ENCODE measurements at places on chromosomes 6 and 20. TPM values are rescaled to one million over a fixed set of nuclear protein-coding genes. Genes with fewer than 3 reads are reported as not detected.

The FOXQ1 gene
- total RNA-seq, result 7.5 TPM

GRCh38 chr20:4560667-4561066, 161.0 kb upstream of the PRND start:
- no peak for DNase-seq

DNA sequence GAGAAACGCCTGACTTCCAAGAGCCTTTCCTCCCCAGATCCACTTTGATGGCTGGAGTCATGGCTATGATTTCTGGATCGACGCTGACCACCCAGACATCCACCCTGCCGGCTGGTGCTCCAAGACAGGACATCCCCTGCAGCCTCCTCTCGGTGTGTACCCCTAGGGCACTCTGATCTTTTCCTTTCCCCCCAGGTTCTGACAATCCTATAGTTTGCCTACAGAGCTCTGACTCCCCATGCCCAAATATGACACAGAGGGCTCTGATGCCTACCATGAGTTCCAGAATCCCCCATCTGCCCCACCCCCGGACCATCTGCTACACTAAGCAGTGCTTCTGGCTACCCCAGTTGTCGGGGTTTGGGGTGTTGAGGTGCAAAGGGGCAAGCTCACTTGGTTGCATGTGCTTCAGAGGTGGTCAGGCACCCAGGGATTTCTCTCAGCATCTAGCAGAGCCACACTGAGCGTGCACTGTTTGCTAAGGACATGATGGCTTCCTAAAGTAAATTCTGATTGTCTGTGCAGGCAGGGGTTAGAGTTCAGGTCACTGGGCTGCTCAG, 24.0 kb upstream of the SGK2 start:
- DNase-seq, result no peak

The FAM217A gene
- not detected for total RNA-seq

- DNase-seq, result no peak
Measured at GRCh38 chr20:10771435-10772140, 97.8 kb upstream of the JAG1 start.

The WFDC10B gene
- 1.2 TPM for total RNA-seq

The PROKR2 gene
- total RNA-seq, result not detected

The PLA2G7 gene
- total RNA-seq, result 20.0 TPM

The ELOVL4 gene
- 0.24 TPM for total RNA-seq

DNA sequence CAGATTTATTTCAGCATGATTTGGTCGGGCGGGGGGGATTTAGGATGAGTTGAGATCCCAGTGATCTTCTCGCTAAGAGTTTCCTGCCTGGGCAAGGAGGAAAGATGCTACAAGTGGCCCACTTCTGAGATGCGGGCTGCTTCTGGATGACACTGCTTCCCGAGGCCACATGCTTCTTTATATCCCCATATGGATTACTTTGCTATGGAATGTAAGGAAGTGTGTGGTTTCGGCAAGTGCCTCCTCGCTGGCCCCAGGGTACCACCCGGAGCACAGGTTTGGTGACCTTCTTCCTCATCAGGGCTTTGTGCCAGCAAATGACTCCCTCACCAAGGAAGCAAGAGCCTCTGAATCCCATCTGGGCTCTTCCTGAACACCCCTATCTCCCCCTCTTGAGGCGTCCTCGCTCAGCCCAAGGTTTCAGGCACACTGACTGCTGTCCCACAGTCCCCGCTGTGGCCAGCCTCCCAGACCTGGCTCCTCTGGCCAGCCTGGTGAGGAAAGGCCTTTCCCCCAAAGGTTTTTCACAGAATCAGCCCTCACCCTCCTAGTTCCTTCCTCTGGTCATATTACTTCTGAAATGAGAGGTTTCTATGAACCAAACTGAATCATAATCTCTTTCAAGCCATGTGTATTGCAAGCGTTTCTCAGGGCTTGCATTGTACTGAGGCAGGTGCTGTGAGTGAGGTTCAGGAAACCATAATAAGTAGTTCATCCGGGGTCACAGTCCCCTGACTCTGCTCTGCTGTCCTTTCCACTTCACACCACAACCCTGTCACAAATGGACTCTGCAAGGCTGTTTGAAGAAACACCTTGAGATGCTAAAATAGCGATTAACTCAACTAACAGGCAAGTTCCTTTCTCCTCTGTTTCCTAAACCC, 41.7 kb upstream of the IL17A start:
- DNase-seq, result no peak

GRCh38 chr6:88339761-88340160, 173.6 kb upstream of the CNR1 start:
- DNase-seq, result no peak

GRCh38 chr20:16661756-16662155, 68.1 kb upstream of the SNRPB2 start:
- no peak for DNase-seq

The CST1 gene
- total RNA-seq, result not detected

DNA sequence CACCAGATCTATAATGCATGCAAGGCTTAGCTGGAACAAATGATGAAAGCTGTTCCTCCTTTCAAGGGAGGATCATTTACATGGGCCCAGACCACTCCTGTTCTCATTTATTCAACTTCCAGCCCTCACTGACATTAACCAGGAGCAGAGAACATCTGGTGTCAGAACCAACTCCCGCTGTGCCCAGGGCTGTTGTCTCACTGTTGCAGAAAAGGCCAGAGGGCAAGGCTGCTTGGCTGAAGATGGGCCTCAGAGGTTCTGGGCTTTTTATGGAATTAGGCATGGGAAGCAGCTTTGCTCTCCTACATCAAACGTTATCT, 164.2 kb downstream of the GMPR start:
- no peak for DNase-seq

The JAG1 gene
- 60.1 TPM for total RNA-seq

DNA sequence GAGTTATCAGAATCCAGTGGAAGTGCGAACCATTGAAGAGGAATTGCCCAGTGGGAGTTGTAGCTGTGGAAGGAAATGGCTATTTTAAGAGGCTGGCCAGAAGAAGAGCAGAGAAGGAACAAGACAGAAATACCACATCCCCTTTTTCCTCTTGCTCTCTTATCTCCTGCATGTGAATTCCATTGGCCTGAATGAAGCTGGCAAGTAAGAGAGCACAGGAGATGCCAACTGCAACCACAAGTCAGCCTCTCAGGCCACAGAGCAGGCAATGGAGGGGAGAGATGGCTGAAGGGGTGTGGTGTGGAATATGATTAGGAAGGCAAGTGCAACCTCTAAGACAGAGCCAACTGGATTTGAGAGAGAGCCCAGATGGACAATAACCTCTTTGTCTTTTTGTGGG, 362.7 kb upstream of the IMPG1 start:
- no peak for DNase-seq

- DNase-seq, result no peak
Measured at GRCh38 chr6:118776607-118777549, 117.1 kb upstream of the ASF1A start.

DNA sequence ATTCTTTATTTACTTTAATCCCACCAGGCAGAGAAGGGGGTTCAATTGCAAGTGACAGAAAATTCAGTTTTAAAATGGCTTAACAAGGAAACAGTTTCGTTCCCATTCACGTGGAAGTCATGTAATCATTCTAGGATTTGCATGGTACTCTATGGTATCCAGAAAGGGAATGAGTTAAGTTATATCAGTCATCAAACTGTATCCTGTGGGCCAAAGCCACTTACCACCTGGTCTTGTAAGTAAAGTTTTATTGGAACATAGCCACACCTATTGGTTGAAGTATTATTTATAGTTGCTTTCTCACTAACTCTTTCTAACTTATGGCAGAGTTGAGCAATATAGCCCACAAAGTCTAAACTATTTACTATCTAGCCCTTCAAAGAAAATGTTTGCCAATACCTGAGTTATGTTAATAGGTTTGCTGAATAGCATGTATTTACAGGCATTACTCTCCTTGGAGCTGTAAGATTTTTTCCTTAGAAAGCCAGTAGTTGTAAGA, 10.2 kb upstream of the MMS22L start:
- no peak for DNase-seq

DNA sequence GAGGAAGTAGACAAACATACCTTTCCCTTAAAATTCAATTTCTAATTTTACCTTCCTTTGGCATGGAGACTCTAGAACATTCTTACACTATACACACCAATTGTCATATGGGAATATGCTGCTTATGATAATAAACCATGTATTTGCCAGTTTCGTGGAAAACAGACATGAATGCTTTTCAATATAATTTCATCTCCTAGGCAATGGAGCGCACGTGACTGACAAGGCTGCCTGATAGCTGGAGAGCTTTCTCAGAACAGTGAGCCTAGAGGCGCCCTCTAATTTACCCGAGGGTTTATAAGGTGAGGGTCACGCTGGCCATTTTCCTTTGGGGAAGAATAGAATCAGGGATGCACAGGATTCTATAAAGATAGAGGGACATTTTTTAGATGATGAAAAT, 56.5 kb downstream of the PRR18 start:
- DNase-seq, result no peak

The LY6G6C gene
- total RNA-seq, result not detected

GRCh38 chr6:2951728-2952127, 19.6 kb downstream of the SERPINB6 start:
- peak; percentile 68 for DNase-seq

DNA sequence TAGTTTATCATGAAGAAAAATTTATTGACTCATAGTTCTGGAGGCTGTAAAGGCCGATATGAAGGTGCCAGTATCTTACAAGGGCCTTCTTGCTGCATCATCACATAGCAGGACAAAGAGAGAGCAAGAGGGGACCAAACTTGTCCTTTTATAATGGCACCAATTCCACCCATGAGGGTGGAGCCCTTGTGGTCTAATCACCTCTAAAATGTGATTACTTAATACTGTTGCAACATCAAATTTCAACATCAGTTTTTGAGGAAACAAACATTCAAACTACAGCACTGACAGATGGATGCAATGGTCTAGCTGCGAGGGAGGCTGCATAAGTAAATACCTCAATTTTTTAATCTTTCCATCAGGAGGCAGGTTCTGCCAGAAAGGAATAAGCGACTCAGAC, 76.7 kb upstream of the LAMA2 start:
- DNase-seq, result no peak

GRCh38 chr6:25278914-25279747, at the start of gene CARMIL1:
Gene CARMIL1 (plus strand): TSS chr6:25279374. CDS start chr6:25279796, 422 bp downstream.
- DNase-seq, result peak; percentile 92

- DNase-seq, result no peak
Measured at GRCh38 chr6:162615016-162615705, 112.4 kb downstream of the PRKN start.

DNA sequence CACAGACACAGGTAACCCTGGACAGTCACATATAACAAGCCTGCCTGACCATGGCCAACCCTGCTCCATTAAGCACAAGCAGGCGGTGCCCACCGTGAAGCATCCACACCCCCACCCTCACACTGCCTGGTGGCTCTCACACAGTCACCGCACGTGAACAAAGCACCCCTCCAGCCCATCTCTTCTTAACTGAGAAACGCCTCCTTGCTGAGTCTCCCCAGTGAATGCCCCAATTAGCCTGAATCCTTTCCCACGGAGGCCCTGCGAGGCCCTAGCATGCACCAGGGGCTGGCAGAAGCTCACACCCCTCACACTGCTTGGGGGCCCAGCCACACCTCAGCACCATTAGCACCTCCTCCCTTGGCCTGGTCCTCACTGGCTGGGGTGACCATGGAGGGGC, 72.3 kb downstream of the GRM4 start:
- no peak for DNase-seq

GRCh38 chr6:2725999-2726567, 24.6 kb downstream of the MYLK4 start:
- no peak for DNase-seq

DNA sequence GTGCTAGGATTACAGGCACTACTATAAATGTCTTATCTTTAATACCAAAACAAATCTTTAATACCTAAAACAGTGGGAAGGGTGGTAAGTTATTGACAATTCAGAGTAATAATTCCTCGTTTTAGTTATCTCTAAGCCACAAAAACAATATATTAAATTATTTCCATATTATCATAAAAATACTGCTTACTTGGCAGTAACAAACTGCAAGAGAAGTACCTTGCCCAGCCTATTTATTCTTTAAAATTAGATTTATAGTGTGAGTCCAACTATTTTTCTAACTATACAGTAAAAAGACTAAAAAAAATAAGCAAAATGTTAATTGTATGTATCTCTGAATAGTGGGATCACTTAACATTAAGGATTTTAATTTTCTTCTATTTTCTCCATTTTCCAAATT, 123.2 kb downstream of the HACE1 start:
- no peak for DNase-seq

The PTK7 gene
- 81.0 TPM for total RNA-seq

DNA sequence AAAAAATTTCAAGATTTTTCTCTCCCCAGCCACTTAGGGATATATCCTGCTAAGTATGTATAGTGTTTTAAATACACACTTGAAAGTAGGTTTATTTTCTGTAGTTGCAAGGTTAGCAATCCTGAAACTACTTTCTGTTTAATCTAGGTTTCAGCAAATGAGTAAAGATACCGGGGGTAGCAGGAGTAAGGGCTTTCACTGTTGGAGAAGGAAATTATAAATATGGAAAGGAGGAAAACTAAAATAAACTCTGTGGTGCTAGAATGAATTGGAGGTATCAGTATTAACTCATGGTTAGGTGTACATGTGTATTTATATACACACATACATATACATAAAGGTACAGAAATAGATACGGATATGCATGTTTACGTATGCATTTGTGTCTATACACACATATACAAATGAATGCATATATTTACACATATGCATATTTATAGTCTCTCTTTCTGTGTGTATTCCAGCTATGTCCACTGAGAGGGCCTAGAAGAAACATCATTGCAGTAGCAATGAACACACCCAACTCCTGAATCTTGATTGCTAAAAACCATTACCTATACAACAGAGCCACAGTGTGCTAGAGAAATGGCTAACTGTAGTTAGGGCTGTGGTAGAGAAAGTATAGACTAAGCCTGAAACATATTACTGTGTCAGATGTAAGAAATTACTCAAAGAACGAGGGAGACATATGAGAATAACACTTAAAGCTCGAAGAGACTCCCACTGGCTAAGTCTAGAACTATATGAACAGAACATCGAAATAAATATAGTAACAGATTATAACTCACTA, 95.9 kb upstream of the EMILIN3 start:
- DNase-seq, result no peak

- DNase-seq, result no peak
Measured at GRCh38 chr20:2125474-2126112, 24.0 kb downstream of the STK35 start.

DNA sequence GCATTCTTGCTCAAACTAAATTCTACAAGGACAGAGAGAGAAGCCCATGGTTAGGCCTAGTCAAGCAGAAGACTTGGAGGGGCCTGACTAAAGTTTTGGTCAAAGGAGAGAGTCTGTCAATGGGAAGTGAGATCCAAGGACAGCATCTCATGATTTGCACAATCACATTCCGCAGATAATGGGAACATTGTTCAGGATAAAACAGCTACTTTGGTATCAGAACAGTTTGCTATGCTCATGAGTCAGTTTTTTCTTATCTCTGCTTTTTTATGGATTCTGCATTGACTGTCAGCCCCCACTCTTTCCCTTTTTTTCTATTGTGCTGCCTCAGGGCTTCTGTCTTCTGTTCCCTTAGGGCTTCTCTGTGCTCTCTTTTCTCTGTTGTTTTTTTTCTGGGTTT, 28.6 kb downstream of the AKAP7 start:
- no peak for DNase-seq

- DNase-seq, result no peak
Measured at GRCh38 chr20:3796477-3797225, 541 bp downstream of the CDC25B start.

GRCh38 chr6:31575952-31576685, 754 bp downstream of the TNF start:
- DNase-seq, result no peak
